ENCODE measurements at places on chromosomes 11 and 22.

- DNase-seq: no peak
These were observed 129.3 kb downstream of the GRIA4 start for GRCh38 chr11:105738986-105739795.

GRCh38 chr22:39080052-39080762, 3.1 kb downstream of the APOBEC3G start:
- DNase-seq: no peak

DNA sequence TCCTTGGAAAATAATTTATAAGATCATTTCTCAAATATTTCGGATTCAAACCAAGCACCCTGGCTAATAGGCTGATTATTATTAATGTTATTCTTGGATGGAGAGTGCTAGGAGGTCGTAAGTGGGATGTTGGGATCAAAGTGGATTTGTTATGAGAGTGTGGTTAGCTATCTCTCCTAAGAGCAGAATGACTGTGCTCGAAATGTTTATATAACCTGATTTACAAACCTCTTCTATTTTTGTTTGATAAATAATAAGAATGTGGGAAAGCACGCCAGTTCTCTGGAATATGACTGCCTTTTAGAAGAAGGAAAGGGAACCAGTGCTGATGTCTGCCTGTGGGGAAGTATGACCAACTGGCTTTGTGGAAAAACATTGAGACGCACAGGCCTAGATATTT, 527.5 kb downstream of the NTM start:
- no peak for DNase-seq

GRCh38 chr11:121933694-121934093, 182.3 kb downstream of the BLID start:
- DNase-seq: no peak

GRCh38 chr11:130499828-130500227, 51.4 kb downstream of the ADAMTS15 start:
- DNase-seq: no peak

DNA sequence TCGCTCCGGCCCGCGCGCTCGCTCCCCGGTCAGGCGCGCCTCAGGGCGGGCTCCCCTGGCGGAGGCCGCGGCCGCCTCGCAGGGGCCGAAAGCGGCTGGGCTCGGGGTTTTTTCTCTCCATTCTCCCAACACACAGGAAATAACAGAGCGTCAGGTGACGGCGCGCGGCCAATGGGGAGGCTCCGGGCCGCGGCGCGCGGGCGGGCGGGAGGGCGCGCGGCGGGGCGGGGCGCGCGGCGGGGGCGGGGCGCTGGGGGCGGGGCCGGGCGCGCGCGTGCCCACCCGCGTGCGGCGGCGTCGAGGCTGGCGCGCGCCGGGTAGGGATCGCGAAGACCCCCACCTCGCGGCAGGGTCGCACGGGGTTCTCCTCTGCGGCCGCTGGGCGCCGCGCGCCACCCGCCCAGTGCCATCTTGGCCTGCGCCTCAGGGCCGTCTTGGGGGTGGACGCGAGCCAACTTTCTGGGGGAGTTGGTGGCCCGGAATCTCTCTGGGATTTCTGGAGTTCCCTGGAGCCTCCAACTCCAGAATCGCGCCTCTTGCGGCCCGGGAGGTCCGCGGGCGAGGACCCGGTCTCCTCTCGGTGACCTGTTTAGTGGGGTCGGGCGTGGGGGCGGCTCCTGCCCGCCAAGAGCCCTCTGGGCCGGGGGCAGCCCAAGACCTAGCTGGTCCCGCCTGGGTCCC, at the start of gene TCF20:
Gene TCF20, minus strand, starts transcription at position 144 of the 681 bp plus-strand sequence. CDS start 55,348 bp downstream, outside the sequence.
- DNase-seq: peak; percentile 5

GRCh38 chr11:61342207-61342803, 9.3 kb downstream of the TKFC start:
- no peak for DNase-seq

DNA sequence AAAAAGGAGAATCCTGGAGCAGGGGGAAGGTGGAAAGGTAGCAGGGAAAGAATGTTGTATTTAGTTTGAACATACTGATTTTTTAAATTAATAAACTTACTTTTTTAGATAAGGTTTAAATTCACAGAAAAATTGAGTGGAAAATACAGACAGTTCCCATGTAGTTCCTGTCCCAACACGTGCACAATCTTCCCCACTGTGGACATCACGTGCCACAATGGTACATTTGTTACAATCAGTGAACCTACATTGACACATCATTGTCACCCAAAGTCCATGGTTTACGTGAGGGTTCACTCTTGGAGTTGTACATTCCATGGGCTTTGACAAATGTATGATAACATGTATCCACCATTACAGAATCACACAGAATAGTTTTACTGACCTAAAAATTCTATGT, 10.5 kb upstream of the PICALM start:
- DNase-seq: no peak

DNA sequence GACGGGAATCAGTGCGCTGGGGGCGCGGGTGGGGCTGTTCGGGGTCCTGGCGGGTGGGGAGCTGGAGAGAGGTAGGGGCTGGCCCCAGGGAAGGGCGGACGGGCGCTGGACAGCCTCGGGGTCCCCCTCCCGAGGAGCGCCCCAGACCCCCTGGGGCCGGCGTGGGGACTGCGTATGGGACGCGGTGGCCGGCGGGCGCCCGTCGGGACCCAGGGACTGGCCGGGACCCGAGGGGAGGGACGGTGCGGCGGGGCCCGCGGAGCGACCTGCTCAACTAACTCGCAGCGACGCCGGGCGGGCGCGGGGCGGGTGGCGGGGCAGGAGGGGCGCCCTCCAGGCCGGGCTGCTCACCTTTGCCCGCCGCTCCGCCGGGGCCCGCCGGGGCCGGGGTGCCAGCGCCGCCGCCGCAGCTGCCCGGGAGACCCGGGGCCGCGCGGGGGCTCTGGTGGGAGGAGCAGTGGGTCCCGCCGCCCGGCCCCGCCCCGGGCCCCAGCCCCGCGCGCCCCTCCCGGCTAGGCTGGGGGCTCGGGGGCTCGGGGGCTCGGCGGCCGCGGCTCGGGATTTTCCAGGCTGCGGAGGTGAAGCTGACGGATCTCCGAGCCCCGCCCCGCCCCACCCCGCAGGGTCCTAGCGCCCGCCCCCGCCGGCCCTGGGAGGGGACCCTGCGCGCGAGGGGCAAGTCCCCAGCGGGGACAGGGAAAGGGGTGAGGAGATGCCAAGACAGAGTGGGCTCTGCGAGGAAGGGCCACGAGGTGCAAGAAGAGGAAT, 12.3 kb downstream of the STARD10 start:
- no peak for DNase-seq

DNA sequence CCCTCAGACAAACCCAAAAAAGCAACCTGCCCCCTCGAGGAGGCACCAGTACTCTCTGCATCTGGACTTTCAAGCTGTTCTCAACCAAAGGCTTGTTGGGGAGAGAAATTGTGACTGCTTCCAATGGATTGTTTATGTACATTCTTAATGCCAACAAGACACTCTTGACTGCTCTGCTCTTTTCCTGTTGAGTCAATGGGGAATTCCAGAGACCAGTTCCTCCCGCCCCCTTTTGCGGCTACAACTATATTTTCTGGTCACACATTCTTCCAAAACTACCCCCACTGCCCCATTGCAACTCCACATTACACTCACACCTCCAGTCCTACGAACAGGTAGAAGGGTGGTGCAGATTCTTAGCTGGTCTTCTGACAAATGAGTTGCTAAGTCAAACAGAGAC, 187.0 kb downstream of the DSCAML1 start:
- DNase-seq: no peak

DNA sequence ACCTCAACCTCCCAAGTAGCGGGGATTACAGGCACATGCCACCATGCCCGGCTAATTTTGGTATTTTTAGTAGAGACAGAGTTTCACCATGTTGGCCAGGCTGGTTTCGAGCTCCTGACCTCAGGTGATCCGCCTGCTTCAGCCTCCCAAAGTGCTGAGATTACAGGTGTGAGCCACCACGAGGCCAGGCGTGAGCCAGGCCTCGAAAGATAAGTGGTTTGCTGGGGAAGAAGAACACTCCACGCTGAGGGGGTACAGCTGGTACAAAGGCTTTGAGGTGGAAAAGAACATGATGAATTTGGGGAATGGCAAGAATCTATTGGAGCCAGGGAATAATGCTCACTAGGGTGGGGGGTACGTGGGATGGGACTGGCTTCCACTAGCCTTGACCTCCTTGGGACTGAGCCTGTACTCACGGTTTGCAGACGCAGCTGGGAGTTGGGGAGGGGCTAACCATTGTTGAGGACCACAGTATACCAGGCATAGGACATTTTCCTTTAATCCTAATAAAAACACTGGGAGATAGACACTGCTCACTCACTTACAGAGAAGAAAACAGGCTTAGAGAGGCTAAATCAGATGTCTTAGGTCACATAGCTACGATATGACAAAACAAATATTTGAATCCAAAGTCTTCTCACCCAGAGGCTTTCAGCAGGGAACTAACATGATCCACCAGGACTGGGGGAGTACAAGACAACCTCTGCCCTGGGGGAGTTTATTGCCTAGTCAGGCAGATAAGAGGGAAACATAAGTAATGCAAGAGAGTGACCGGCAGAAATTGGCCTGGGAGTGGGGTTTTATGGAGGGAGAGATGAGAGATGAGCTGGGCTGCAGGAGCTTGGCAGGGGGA, 4.9 kb downstream of the SLCO2B1 start:
- DNase-seq: no peak

- DNase-seq: no peak
These were observed 74.2 kb downstream of the SWAP70 start for GRCh38 chr11:9738116-9738515.

GRCh38 chr11:19242179-19242932, 1.6 kb upstream of the E2F8 start:
- no peak for DNase-seq

DNA sequence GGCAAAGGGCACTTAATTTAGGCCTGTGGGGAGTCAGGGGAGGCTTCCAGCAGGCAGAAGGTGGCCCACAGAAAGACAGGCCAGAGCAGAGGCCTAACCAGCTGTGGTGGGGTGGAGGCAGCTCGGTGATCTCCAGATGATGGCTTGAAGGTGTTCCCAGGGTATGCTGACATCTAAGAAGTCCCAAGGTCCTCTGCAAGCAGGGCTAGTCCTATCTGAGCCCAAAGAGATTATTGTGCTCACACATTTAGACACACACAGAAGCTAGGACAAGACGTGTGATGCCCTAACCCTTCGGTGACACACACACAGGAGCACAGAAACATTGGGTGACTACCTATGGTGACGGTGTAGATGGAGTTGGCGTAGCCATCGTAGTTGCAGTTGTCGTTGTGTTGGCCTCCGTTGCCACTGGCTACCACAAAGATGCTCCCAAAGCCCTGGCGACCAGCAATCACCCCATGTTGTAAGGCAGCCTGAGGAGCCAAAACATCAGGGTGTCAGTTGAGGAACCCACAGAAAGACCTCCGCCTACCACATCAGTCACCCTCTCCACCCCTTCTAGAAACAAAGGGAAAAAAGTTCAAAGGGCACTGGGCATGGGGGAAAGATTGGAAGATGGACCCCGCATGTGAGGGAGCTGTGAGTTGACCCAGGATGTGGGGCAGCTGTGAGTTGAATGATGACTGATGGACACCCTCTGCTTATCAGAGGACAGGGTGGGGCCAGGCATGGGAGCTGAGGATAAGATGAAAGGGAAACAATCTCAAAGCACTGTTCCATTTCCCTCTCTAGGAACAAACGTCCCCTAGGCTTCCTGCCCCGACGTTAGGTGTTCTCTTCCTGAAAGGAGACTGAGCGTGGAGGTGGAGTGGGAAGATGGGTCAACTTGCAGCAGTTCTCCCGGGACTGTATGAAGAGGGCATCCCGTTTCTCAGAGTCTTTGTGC, 7.9 kb downstream of the PCSK7 start:
- no peak for DNase-seq

DNA sequence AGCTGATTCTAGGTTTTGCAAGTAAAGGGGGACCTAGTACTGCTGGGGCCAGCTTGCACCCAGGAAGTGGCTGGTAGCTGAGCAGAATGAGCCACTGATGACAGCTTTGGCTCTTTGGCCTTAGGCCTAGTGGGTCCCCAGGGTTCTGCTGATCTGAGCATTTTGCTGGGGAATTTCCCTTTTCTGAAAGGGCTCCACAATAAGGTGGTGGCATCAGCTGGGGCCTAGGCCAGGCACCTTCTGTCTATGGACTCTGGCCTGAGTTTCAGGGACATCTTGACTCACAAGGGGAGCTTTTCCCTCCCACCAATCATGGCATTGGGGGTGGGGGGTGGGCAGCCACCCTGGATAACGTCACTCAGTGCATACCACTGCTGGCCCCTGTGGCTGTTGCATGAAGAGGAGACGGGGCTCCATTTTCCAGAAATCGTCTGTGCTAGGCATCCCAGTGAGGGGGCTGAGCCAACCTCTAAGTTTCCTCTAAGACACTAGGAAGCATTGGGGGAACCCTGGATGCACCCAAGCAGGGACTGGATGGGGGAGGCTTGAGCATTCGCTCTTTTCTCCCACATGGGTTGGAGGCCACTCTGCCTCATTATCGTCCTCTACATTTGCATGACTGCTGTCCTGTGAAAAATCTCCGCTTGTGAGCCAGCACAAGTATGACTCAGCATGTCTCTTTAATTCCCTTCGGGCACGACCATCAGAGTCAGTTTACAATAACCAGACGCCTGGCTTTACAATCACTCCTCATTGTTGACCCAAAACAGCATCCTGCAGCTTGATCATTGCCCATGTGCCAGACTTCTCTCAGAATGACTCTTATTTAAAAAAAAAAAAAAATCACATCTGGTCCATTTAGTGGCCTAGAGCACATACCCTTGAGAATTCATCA, 145.0 kb upstream of the THY1 start:
- no peak for DNase-seq

DNA sequence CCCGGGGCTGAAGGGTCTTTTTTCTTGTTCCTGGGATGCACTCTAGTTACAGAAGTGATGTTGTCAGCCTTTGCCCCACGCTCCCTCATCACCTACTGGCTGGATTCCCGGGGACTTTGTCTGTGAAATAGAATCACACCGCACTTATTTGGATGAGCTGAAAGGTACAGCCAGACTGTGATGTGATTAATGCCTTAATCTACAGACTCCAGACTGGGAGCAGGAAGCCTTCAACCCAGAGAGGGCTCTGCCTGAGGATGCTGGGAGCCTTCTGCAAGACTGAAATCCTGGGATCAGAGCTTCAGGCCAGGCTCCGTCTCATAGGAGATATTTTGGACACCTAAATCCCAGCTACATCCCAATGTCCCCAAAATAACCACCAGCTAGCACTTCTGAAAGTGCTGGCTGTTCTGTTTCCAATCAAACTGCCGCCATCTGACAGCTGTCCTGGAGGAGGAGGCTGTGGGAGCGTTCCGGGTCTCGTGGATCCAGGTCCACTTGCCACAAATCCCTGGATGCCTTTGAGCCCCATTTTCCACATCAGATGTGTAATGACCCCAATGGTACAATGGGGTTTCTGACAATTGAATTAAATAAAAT, 688.5 kb downstream of the TBC1D22A start:
- no peak for DNase-seq
